SK-MEL-5 (cell line): ENCODE measurements at places on chromosomes 3 and 15.
A peak's percentile ranks its signal among the peaks of the same experiment; 100 is the strongest.

- DNase-seq, result no peak
Measured at GRCh38 chr15:77974098-77974414, 103.5 kb downstream of the TBC1D2B start.

DNA sequence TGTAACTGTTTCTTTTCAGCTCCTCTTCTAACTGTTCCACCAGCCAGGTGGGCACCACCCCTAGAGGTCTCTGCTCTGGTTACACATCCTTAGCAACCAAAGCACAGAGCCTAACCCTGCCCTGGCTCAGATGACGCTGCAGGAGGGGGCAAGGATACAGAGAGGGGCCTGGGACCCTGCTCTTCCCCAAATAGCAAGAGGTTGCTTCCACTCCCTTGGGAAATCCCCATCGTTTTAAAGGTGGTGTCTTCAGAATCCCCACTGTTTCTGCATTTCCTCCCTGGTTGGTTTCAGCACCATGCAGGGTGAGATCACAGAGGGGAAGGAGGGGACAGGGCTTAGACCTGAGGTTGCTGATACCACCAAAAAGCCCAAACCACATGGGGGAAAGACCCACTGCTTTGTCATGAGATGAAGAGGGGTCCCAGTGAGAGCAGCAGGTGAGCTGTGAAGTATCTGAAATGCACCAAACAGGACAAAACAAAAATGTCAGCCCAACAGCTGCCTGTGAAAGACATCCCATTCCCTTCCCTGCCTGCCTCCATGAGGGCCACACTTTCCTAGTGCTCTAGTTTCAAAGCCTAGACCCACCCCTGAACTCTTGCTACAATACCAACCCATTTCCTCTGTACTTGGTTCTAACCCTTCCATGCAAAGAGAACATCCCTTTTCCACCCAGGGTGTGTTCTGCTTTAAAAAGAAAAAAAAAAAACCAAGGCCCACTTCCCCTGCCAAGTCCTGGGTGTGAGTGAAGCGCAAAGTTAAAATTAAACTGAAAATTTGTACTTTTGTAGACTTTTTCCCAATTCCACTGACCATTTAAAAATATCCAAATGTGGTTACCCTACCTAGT is 29.0 kb downstream of the ANP32A start:
- DNase-seq, result no peak

- no peak for DNase-seq
Measured at GRCh38 chr3:123110282-123110975, 43.6 kb downstream of the PDIA5 start.

DNA sequence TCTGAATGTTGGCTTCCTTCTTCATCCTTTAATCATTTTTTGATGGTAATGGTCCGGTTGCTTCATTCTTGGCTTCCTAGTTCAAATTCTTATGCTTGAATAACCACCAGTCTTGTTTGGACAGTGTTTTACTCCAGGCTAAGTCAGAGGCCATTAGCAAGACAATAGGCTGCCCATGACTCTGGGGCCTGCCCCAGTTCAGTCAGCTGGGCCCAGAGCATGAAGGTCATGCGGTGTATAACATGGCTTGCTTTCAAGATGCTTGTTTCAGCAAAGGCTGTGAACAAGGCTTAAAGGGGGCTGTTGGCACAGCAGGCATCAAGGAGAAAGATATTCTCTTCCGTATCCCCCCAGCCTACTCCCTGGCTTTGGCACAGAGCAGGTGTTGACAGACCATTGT is 13.7 kb downstream of the TM4SF18 start:
- DNase-seq, result no peak

DNA sequence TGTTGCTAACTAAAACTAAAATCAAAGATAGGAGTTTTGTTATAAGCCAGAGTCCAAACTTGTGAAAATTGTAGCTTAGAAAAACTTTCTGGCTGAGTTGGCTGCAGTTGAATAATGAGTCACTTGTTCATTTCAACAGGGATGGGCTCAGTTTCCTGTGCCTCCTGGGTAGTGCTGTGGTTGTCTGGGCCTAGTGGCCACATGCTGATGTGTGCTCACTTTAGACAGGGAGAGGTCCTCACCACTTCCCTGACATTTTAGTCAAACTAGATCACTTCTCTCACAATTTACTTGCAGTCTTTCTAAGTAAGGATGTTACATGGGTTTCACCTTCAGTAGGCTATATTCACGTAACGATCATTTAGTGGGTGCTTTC is 6.3 kb upstream of the UBE2Q2 start:
- DNase-seq, result peak; percentile 63

DNA sequence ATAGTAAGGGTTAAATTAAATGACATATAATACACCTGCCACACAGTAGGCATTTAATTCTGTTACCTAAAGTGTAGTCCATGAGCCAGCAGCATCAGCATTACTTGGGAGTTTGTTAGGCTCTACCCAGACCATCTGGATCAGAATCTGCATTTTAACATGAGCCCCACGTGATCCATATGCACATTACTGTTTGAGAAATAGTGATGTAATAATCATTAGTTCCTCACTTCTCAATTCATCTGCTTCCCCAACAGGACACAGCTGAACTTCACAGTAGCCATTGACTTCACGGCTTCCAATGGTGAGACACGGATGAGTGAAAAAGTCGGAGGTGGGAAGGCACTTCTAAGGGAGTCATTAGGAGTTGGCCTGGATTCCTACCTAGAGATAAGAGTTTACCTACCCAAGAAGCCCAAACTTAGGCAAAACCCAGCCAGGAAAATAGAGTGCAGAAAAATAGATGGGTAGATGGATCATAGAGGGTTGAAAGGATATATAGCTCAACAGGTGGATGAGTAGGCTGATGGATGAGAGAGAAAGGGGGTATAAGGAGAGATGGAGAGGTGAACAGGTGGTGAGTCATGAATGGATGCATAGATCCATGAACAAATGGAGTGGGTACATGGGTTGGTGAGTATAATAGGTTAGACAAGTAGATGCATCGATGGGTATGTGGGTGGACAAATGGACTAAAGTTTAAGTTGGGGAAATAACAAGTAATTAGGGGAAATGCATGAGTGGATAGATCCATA is 13.3 kb downstream of the CPNE9 start:
- no peak for DNase-seq

DNA sequence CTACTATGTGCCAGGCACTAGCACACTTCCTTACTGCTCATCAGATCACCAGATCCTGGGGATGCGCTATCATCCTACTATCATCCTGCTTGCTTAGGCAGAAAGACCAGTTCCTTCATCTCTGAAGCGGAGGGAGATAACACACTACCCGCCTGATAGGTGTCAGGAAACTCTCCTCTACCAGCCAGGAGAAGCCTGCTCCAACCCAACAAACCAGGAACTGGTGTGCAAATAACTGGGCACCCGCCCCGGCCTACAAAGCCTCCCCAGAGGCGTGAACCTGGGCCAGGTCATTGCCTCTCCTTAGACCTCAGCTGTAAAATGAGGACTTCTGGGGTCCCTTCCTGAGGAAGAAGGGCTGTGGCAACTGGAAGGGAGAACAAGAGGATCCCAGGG is 61.5 kb downstream of the HOMER2 start:
- DNase-seq, result no peak

- no peak for DNase-seq
Measured at GRCh38 chr3:12902181-12902999, 61.0 kb upstream of the RPL32 start.

GRCh38 chr3:12049675-12050074 is 45.5 kb downstream of the SYN2 start:
- peak; percentile 1 for DNase-seq

DNA sequence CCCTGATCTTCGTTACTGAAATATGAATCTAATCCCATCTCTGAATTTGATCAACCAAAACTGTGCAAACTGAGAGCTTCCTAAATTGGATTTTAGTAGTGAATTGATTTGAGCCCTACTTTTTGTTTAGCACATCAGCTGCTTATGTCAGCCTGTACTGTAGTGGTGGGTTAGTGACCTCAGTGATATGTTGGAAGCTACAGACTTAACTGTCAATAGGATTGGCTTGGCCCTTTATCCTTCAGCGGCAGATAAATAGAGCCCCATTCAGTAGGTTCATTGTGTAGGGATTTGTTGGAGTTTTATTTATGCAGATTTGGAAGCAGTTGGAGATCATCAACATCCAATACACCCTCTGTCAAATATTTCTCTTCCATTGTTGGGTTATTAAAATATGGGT is 409.7 kb downstream of the SOX2 start:
- DNase-seq, result no peak

GRCh38 chr3:114597871-114598270 is 304.0 kb downstream of the TIGIT start:
- peak; percentile 53 for DNase-seq

GRCh38 chr3:128327606-128328031 is 139.1 kb downstream of the DNAJB8 start:
- no peak for DNase-seq

DNA sequence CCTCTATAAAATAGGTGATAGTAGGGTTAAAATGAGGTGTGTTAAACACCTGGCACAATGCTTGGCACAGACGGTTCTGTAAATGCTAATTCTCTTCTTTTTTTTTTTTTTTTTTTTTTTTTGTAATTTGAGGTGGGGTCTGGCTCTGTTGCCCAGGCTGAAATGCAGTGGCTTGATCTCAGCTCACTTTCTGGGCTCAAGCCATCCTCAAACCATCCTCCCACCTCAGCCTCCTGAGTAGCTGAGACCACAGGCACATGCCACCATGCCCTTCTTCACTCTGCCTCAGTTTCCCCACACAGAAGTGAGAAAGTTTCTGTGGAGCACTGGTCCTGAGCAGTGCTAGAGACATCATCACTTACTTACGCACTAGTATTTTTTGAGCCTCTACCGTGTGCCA is 57.4 kb downstream of the SLC6A6 start:
- DNase-seq, result no peak

- peak; percentile 47 for DNase-seq
Measured at GRCh38 chr3:179068779-179069530, 2.7 kb downstream of the ZMAT3 start.

DNA sequence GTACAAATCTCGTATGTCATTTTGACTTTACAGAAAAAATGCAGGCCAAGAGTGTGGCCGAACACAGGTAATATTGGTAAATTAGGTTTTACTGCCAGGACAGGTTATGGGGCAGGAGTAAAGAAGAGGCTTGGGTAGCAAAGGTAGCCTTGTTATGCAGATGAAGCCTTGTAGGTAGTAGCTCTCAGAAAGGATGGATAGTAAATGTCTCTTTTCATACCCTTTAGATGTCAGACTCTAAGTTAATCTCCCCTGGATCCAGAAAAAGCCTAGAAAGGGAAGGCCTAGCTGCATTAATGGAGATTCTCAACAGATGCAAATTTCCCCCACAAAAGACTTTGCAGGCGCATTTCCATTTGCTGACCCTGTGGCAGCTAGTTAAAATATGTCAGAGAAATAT is 1445.1 kb upstream of the CADM2 start:
- DNase-seq, result no peak

GRCh38 chr3:158434412-158435038 is 136.5 kb upstream of the MLF1 start:
- peak; percentile 82 for DNase-seq

DNA sequence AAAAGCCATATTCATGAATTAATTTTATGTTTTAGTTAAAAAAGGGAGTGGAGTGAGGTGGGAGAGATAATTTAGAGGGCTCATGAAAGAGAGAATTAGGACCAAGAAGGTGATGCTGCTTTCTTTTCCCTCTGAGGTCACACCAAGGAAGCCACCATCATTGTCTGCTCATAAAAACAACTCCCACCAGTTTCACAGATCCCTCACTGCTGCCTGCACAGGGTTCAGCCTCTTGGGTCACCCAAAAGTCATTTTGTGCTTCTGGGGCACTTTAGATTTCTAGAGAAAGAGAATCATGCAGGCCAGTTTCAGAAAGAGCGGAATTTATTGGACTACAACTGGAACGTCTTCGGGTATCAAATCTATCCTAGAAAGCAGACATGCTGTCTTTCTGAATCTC is 241.4 kb upstream of the EOMES start:
- DNase-seq, result no peak

- no peak for DNase-seq
Measured at GRCh38 chr3:64406271-64406670, 181.0 kb upstream of the PRICKLE2 start.
